ENCODE measurements at places on chromosomes 2 and 18.

GRCh38 chr2:164896634-164897355 is 55.2 kb upstream of the COBLL1 start:
- no peak for DNase-seq

GRCh38 chr18:2683055-2683454 is 27.5 kb downstream of the SMCHD1 start:
- no peak for DNase-seq

DNA sequence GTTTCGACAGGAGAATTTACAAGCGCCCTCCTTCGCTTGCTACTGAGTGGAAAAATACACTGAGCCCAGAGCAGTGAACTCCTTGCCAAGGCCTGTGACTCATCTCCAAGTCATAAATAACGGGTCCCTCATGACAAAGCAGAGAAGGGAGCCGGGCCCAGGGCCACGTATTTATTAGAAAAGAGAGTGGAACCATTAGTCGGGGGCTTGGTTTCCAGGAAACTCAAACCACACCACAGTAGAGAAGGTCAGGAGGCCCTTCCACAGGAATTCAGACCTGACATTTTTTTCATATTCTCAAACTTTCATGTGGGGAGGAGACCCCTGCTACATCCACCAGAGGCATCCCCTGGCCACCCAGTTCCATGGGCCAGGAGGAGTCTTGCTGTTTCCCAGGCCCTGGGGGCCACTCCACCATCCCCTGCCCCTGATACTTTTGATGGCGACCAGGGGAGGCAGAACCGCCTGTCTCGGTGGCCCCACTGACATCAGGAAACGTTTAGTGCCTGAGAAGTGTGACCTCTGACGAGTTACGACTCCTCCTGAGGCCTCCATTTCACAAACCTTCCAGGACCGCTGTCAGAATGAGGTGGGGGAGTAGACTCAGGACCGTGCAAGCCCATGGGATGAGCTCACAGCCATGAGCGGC is 289.7 kb downstream of the DYSF start:
- no peak for DNase-seq

DNA sequence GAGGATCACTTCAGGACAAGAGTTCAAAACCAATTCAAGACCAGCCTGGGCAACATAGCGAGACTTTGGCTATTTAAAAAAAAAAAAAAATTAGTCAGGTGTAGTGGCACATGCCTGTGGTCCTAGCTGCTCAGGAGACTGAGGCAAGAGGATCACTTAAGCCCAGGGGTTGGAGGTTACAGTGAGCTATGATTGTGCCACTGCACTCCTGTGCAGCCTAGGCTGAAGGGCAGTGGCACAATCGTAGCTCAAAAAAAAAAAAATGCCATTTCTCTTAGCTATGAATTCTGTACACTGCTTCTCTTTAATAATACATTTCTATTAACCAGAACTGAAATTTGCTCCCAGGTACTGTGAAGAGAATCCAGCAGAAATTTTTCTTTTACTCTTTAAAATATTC is 202.8 kb downstream of the DYM start:
- no peak for DNase-seq

GRCh38 chr2:195505701-195506100 is 151.3 kb upstream of the SLC39A10 start:
- DNase-seq = no peak

- no peak for DNase-seq
These were observed 145.5 kb downstream of the MAP4K4 start for GRCh38 chr2:101843048-101843447.

- DNase-seq = no peak
These were observed 254.9 kb upstream of the ZEB2 start for GRCh38 chr2:144774809-144775208.

- DNase-seq = no peak
These were observed 103.2 kb downstream of the LRATD1 start for GRCh38 chr2:14735696-14736095.

- DNase-seq = peak; percentile 39
These were observed 62.3 kb upstream of the CCDC195 start for GRCh38 chr2:224778474-224778877.

DNA sequence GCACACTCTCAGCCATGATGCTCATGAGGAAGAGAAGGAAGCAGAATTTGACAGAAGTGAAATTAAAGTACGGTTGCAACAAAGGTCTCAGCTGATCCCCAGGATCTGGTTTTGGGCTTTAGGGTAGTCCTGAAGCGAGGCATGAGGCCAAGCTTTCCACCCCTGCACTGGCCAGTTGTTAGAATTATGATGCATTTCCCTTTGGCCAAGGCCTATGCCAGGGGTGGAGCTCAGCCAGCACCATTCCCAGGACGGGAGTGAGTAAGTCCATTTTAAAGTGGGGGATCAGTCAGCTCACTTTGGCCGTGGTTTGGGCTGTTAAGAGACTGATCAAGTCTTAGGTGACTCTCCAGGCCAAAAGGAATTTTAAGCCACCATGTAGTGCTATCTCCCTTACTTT is 314.5 kb upstream of the MMADHC start:
- DNase-seq = no peak

- no peak for DNase-seq
These were observed 37.5 kb downstream of the TTC39C start for GRCh38 chr18:24052053-24052452.

- DNase-seq = no peak
These were observed 154.0 kb upstream of the NFATC1 start for GRCh38 chr18:79241755-79242154.

GRCh38 chr2:44107086-44107740 is 61.5 kb upstream of the PPM1B start:
- no peak for DNase-seq

DNA sequence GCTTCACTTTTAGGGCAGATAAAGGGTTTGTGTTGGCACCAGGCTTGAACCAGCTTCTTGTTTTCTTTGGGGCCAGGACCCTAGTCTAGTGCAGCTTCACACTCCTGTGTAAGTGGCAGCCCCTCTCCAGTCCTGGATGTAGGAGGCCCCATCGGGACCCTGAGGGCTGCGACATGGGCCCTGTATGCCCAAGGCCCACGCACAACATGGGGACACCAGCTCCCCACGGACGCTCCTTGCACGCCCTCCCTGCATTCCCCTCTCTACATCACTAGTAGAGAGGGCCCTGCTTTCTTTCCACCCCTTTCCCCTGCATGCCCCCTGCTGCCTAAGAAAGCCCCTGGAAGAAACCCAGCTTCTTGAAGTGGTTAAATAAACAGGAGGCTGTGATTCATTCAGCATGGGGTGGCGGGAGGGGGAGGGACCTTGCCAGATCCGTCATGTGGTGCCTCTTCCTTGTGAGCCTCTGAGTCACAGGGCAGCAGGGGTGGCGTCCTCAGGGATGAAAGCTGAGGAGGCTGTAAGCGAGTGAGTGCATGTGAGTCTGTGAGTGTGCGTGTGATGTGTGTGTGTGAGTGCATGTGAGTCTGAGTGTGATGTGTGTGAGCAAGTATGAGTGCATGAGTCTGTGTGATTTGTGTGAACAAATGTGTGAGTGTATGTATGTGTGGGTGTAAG is 42.5 kb downstream of the COPS8 start:
- DNase-seq = peak; percentile 56

DNA sequence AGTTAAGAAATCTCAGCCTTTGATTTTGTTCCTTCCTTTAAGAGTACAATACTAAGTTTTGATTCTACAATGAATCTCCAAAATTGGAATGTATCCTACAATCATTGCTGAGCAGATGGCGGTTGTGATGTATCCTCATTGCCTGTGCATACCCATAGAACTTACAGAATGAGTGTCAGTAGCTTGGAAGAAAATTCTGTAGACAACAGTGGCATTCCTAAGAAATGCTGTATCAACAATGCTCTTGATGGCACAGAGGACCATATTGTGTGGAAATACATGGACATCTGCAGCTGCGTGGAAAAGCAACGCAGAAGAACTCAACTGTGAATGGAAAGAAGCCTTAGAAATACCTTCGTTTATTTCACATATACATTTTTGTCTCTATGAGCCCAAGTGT is 30.2 kb downstream of the GAREM1 start:
- DNase-seq = no peak

Data from activated T-cell treated with anti-CD3 and anti-CD28 coated beads for 48 hours (primary cell).